Cardiac fibroblast (primary cell): ENCODE measurements at places on chromosomes 3 and 15.

DNA sequence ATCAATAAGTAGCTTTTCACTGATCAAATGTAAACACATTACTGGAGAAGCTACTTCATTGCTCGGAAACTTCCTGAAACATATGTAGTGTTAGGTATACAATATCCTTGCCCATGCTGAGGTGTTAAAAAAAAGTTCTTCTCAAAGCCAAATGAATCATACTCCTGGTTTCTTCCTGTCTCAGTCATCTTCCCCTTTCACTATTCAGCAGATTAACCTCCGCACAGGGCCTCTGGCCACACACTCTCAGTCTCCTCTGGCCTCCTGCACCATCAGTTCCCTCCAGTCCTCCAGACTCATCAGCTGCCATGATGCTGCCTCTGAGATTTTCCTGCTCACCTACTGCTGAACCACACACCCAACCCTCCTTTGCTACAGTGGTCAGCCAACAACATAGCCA lies 70.5 kb upstream of the BOC start:
- peak; percentile 17 for DNase-seq

DNA sequence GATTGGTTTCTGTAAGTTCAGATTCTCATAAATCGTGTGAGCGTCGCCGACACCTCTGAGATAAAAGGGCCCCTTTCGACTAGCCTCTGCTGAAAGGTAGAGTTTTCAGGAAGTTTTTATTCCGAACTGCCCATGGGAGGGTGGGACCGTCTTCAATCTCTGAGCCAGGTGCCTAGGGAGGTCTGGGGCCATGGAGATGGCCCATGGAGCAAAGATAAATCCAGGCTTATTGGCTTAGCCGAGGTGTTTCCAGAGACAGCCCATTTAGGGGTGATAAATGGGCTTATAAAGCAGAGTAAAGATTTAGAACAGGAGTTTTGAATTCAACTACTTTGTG lies 442 bp downstream of the QTRT2 start:
- DNase-seq: no peak

DNA sequence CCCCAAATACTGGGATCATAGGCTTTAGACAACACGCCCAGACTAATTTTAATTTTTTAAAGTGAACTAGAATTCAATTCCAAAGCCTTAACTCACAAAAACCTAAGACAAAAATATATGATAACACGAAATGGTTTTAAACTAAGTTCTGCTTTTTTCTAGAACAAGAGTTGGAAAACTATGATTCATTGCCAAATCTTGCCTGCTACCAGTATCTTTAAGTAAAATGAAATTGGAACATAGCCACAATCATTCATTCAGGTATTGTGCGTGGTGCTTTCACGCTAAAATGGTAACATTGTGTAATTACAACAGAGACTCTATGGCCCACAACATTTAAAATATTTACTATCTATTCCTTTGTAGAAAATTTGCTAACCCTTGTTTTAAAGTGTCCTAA lies 488.0 kb upstream of the ZNF385D start:
- no peak for DNase-seq

DNA sequence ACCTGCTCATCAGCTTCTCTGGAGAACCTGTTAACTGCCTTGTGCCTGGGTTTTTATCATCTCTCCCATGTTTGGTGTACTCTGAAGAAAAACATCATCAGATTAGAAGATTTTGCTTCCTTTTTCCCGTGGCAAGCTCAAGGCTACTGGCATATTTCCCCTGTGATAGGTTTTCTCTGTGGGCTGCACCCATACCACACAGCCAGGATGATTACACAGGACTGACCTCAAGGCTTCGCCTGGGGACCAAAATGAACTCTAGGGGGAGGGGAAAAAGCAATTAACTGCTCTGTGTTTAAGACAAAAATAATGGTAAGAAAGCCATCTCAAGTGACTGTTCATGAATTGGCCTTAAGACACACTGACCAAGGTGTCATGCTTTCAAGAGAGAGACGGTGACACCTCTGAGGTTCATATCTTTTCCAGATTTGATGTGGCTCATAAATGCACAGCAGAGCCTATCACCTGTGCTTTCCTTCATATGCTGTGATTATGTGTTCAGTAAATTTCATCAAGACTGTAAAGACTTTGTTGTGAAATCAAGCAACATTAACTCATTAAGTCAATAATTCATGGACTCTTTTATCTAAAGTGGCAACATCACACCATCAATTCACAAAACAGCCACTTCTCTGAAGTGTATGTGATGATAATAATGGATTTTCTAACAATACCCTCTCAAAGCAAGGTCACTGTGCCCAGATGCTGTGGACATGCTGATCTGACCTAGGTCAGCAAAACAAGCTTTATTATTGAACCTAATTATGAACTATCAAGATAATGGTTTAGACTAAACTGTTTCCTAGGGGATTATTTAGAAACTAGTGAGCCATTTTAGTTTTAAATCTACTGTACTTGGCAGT lies 427.9 kb downstream of the WDR72 start:
- DNase-seq: no peak

DNA sequence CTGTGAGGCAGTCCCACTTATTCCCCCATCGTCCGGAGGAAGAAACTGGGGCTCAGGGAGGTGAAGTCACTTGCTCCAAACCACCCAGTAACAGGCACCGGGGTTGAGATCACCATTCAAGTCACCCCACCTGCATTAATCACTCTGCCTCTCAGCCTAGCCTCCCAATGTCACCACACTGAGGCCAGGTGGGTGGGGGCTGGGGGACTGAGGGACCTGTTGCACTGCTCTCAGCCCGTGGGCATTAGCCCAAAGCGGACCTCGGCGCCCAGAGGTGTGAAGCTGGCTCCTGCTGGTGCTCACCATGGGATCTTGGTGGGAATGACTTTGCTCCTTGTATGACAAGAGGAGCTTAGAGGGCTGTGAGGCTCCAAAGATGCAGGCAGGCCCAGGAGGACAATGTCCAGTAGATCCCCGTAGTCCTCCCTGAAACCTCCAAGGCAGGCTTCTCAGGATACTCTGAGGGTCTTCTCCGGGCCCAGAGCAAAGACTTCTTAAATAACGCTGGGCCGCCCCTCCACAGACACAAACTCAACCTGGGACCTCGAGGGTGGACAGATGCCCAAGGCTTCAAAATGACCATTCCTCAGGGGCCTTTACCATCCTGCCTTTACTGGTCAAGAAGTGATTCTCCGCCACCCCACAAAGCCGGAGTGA lies 1.7 kb downstream of the NT5DC2 start:
- peak; percentile 8 for DNase-seq

- no peak for DNase-seq
These were observed 8.0 kb downstream of the BCL2L10 start for GRCh38 chr15:52104532-52105004.
